Astrocyte (in vitro differentiated cells and primary cell): ENCODE measurements at places on chromosomes 3 and 15. TPM values are rescaled to one million over a fixed set of nuclear protein-coding genes. Genes with fewer than 3 reads are reported as not detected.

DNA sequence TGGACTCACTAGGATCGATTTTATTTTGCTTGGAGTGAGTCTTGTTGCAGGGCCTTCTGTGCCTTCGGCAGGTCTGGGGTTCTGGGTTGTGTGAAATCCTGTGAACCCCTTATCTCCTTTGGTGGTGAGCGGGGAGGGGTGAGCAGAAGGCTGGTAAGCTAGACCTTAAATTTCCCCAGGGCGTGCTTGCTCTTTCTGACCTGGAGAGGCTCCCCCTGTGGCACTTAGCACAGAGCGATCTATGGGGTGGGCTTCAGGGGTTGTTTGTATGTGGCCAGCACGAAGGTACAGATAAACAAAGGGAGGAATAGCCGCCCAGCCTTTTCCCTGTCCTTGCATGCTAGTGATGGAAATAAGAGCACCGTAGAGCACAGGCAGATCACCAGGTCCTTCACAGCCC lies 11.8 kb downstream of the CACNA2D3 start:
- H3K4me1 ChIP-seq, result no peaks in the 10 kb centered on the region
- H3K36me3 ChIP-seq, result no peaks in the 10 kb centered on the region
- H3K27me3 ChIP-seq, result no peaks in the 10 kb centered on the region
- no peak overlapping the region for H3K4me3 ChIP-seq
- no peak for DNase-seq

The KBTBD13 gene
- not detected in 2 replicates for total RNA-seq

The PPARG gene
- 3.0 and 4.4 TPM in 2 replicates for total RNA-seq

- H3K27me3 ChIP-seq, result no peaks in the 10 kb centered on the region
- H3K4me1 ChIP-seq, result peaks cover 3% of the 10 kb centered on the region
- no peak overlapping the region for H3K4me3 ChIP-seq
- no peak for DNase-seq
- H3K27ac ChIP-seq, result no peak overlapping the region
These were observed 231.8 kb upstream of the TPRG1 start for GRCh38 chr3:188939814-188940572.

The ADIPOQ gene
- total RNA-seq, result not detected in 2 replicates

- no peak overlapping the region for H3K27ac ChIP-seq
- no peak overlapping the region for H3K4me3 ChIP-seq
- no peak for DNase-seq
- H3K36me3 ChIP-seq, result no peaks in the 10 kb centered on the region
- peaks cover 15% of the 10 kb centered on the region for H3K4me1 ChIP-seq
These were observed 59.2 kb upstream of the APEH start for GRCh38 chr3:49614936-49615335.

- no peaks in the 10 kb centered on the region for H3K36me3 ChIP-seq
- no peak for DNase-seq
- H3K27ac ChIP-seq, result no peak overlapping the region
- H3K27me3 ChIP-seq, result no peaks in the 10 kb centered on the region
- H3K4me1 ChIP-seq, result no peaks in the 10 kb centered on the region
- H3K4me3 ChIP-seq, result no peak overlapping the region
These were observed 361.0 kb upstream of the NECTIN3 start for GRCh38 chr3:110710603-110711002.

The DNAJC13 gene
- 38.5 and 41.0 TPM in 2 replicates for total RNA-seq

- no peak overlapping the region for H3K4me3 ChIP-seq
- H3K27me3 ChIP-seq, result peaks cover 3% of the 10 kb centered on the region
- peaks cover 44% of the 10 kb centered on the region for H3K4me1 ChIP-seq
- H3K27ac ChIP-seq, result no peak overlapping the region
These were observed 47.3 kb downstream of the IQSEC1 start for GRCh38 chr3:13025778-13026518.

The MUC4 gene
- total RNA-seq, result 0.02 and 0.05 TPM in 2 replicates

DNA sequence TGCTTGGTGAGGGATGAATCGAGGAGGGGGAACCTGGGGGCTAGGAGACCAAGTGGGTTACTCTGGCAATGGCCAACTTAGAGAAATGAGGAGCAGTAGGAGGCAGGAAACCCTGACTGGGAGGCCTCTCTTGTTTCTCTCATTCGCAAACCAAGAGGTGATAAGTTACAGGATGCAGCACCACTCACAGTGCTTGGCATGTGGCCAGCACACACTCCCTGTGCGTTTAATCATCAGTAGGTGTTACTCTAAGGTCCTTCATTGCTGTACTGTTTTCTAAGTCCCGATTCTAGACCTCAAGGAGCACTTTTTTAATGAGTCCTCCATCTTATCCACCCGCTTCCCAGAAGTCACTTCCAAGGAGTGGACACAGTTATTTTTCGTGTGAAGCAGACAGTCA lies 314.1 kb upstream of the TRIM42 start:
- H3K4me1 ChIP-seq, result no peaks in the 10 kb centered on the region
- H3K36me3 ChIP-seq, result no peaks in the 10 kb centered on the region
- no peak for DNase-seq
- no peaks in the 10 kb centered on the region for H3K27me3 ChIP-seq
- H3K4me3 ChIP-seq, result no peak overlapping the region
- H3K27ac ChIP-seq, result no peak overlapping the region

DNA sequence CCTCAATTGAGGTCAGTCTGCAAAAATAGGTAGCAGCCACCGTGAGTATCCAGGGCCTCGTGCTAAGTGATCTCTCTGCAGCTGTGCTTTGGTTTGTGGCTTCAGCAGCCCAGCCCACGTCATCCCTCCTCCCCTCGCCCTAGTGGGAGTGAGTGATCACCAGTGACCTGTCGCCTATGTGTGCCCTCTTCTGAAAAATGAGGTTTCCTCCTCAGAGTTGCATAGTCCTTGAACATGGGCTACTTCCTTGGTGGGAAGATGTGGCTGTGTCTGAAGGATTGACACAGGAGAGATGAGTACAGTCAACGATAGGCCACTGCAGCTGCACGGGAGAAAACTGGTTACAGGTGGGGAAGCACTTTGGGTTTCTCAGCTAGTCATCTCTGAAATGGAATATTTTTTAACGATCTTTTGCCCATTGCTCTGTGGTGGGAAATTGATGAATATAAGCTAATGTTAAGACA lies 144.8 kb upstream of the BHLHE40 start:
- H3K27ac ChIP-seq, result no peak overlapping the region
- no peaks in the 10 kb centered on the region for H3K27me3 ChIP-seq
- H3K36me3 ChIP-seq, result no peaks in the 10 kb centered on the region
- DNase-seq, result peak; percentile 73
- peaks cover 22% of the 10 kb centered on the region for H3K4me1 ChIP-seq

The ZBTB38 gene
- 57.6 and 60.7 TPM in 2 replicates for total RNA-seq

- no peaks in the 10 kb centered on the region for H3K27me3 ChIP-seq
- no peaks in the 10 kb centered on the region for H3K36me3 ChIP-seq
- H3K4me3 ChIP-seq, result peak overlapping the region; percentile 6
- H3K27ac ChIP-seq, result peak overlapping the region; percentile 90
These were observed 15.8 kb downstream of the ST3GAL6 start for GRCh38 chr3:98778852-98779413.

DNA sequence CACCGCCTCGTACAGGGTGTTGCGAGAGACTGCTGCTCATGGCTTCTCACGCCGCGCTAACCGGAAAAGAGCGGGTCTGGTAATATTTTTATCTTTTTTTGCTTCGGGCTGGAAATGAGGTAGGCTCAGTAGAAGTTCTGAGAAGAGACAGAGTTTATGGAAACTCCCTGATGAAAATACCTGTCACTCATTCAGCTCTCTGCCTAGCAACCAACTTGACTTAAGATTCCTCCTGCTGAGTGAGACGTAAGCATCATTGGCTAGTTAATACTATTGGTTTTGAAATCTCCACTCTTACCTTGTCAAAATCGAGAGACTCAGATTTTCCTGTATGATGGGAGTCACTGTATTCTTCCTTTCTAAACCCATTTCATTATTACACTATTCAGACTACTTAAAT lies 181.7 kb downstream of the PTPRG start:
- no peak overlapping the region for H3K4me3 ChIP-seq
- no peaks in the 10 kb centered on the region for H3K4me1 ChIP-seq
- DNase-seq, result no peak
- H3K36me3 ChIP-seq, result no peaks in the 10 kb centered on the region
- H3K27ac ChIP-seq, result no peak overlapping the region

DNA sequence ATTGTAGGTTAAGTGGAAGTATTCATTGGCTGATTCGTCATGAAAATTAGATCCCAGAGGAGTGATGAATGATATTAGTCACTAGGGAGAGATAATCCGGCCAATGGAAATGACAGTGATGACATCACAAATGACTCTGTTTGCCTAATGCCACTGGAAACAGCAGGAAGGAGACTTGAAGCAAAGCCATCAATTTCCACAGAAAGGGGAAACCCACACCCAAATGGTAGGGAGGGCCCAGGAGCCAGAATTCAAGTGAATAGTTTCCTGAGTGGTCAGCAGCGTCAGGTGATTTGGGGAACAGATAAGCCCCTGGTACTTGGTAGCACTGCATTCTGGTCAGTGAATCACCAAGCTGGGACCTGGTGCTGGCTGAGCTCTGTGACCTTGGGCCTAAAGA lies 3.3 kb upstream of the ADAMTS9 start:
- DNase-seq, result peak; percentile 37
- H3K27me3 ChIP-seq, result no peaks in the 10 kb centered on the region
- no peaks in the 10 kb centered on the region for H3K36me3 ChIP-seq
- no peak overlapping the region for H3K4me3 ChIP-seq

The ULK3 gene
- total RNA-seq, result 14.2 and 15.6 TPM in 2 replicates

- H3K4me3 ChIP-seq, result no peak overlapping the region
- H3K36me3 ChIP-seq, result no peaks in the 10 kb centered on the region
- H3K27me3 ChIP-seq, result peaks cover 2% of the 10 kb centered on the region
- H3K4me1 ChIP-seq, result no peaks in the 10 kb centered on the region
- no peak for DNase-seq
These were observed 29.7 kb downstream of the TRIM71 start for GRCh38 chr3:32847528-32847927.

GRCh38 chr3:150411976-150412375 lies 3.9 kb downstream of the TSC22D2 start:
- H3K27ac ChIP-seq, result peak overlapping the region; percentile 98
- DNase-seq, result no peak
- peaks cover 16% of the 10 kb centered on the region for H3K4me1 ChIP-seq
- peak overlapping the region; percentile 97 for H3K4me3 ChIP-seq

GRCh38 chr3:122403489-122403888 lies 12.4 kb downstream of the WDR5B start:
- peaks cover 5% of the 10 kb centered on the region for H3K36me3 ChIP-seq
- H3K4me3 ChIP-seq, result no peak overlapping the region
- no peaks in the 10 kb centered on the region for H3K27me3 ChIP-seq
- peak overlapping the region; percentile 67 for H3K27ac ChIP-seq

GRCh38 chr3:194640829-194641228 lies 7.6 kb upstream of the TMEM44 start:
- H3K4me3 ChIP-seq, result no peak overlapping the region
- peak; percentile 42 for DNase-seq
- H3K27ac ChIP-seq, result peak overlapping the region; percentile 44
- H3K4me1 ChIP-seq, result peaks cover 23% of the 10 kb centered on the region
- H3K27me3 ChIP-seq, result no peaks in the 10 kb centered on the region
- peaks cover 24% of the 10 kb centered on the region for H3K36me3 ChIP-seq

- peaks cover 17% of the 10 kb centered on the region for H3K4me1 ChIP-seq
- H3K4me3 ChIP-seq, result no peak overlapping the region
- no peak for DNase-seq
- H3K36me3 ChIP-seq, result no peaks in the 10 kb centered on the region
- no peak overlapping the region for H3K27ac ChIP-seq
These were observed 22.8 kb downstream of the STOML1 start for GRCh38 chr15:73969151-73969759.

GRCh38 chr3:187878772-187879518 lies 133.7 kb upstream of the BCL6 start:
- DNase-seq, result peak; percentile 71
- H3K36me3 ChIP-seq, result no peaks in the 10 kb centered on the region
- H3K27me3 ChIP-seq, result no peaks in the 10 kb centered on the region

The PTPN23 gene
- 40.3 and 40.4 TPM in 2 replicates for total RNA-seq

DNA sequence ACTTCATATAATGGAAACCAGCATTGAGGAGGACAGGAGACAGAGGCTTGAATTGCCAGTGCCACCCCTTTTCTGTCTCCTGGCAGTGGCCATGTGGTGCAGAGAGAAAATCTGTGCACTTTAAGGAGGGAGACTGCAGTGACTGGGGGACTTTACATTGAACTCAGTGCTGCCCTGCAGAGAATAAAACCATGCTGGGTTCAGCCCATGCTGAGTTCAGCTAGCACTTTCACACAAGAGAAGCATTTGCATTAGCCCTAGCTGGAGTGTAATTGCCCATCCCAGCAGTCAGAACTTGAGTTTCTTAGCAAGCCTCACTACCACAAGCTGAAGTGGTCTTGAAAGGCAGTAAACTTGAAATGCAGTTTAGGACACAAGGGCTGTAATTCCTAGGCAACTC lies 677.5 kb downstream of the ZPLD1 start:
- H3K27ac ChIP-seq, result no peak overlapping the region
- no peaks in the 10 kb centered on the region for H3K36me3 ChIP-seq
- no peak overlapping the region for H3K4me3 ChIP-seq
- DNase-seq, result no peak
- no peaks in the 10 kb centered on the region for H3K27me3 ChIP-seq
- H3K4me1 ChIP-seq, result no peaks in the 10 kb centered on the region

The ARHGAP11A gene
- total RNA-seq, result 9.3 and 15.5 TPM in 2 replicates

DNA sequence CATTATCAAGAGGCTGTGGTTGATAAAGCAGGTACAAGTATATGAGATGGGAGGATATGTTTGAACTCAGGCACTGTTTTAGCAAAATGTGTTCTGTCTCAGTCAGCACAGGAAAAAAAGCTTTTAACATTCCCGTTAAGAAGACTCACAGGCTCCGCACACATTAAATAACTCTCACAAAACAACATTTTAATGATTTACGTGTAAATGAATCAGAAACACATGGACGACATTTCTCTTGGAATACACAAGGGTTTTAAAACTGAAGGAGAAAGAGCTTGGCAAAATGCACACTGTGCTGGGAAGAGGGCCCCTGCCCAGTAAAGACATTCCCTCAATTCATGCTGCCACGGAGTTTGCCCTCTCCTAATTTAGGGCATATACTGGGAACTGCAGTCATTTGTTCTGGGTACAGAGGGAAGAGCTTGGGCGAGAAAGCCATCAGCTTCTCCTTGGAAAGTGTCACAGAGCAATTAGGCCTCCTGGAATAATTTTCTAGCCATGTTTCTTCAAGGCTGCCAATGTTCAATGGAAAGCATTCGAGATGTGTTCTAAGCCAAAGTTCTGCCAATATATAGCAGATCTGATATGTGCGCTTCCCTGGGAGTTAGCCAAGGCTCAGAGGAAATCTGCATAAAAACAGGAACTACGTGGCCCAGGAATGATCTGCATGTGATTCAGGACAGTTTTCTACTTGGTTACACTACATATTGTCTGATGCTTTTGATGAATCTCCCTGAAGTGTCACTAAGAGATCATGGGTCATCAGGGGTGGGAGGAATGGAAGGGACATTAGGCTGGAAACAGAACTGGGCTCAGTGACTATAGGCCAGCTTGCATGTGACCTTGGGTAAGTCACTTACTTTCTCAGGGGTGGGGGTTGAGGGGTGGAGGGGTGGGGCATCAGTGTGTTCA lies 2.2 kb upstream of the MASP1 start:
- no peak overlapping the region for H3K27ac ChIP-seq
- H3K4me3 ChIP-seq, result no peak overlapping the region
- H3K27me3 ChIP-seq, result peaks cover 23% of the 10 kb centered on the region

GRCh38 chr3:16765661-16766060 lies 119.1 kb upstream of the PLCL2 start:
- H3K4me3 ChIP-seq, result no peak overlapping the region
- no peak for DNase-seq
- H3K36me3 ChIP-seq, result no peaks in the 10 kb centered on the region
- H3K27me3 ChIP-seq, result no peaks in the 10 kb centered on the region

GRCh38 chr15:77040673-77041072 lies 30.2 kb downstream of the TSPAN3 start:
- no peaks in the 10 kb centered on the region for H3K27me3 ChIP-seq
- peaks cover 16% of the 10 kb centered on the region for H3K36me3 ChIP-seq
- H3K4me3 ChIP-seq, result no peak overlapping the region
- peak; percentile 39 for DNase-seq
- no peak overlapping the region for H3K27ac ChIP-seq
- no peaks in the 10 kb centered on the region for H3K4me1 ChIP-seq

- peak overlapping the region; percentile 76 for H3K27ac ChIP-seq
- H3K27me3 ChIP-seq, result no peaks in the 10 kb centered on the region
- no peak for DNase-seq
- peaks cover 14% of the 10 kb centered on the region for H3K4me1 ChIP-seq
- no peaks in the 10 kb centered on the region for H3K36me3 ChIP-seq
These were observed 16.1 kb upstream of the GCNT3 start for GRCh38 chr15:59595434-59595915.
